ENCODE measurements at places on chromosomes 4 and X. TPM values are rescaled to one million over a fixed set of nuclear protein-coding genes. Genes with fewer than 3 reads are reported as not detected.

Gene CT45A2
- not detected for total RNA-seq

Gene RASSF6
- not detected for total RNA-seq

Gene CLCN5
- 2.1 TPM for total RNA-seq

Gene MAGED4B
- total RNA-seq: 1.5 TPM

Gene IL13RA1
- 20.7 TPM for total RNA-seq

Gene CT47B1
- not detected for total RNA-seq

Gene RHOXF2B
- not detected for total RNA-seq

Gene ALPK1
- total RNA-seq: 4.9 TPM

Gene FAM53A
- 1.00 TPM for total RNA-seq

DNA sequence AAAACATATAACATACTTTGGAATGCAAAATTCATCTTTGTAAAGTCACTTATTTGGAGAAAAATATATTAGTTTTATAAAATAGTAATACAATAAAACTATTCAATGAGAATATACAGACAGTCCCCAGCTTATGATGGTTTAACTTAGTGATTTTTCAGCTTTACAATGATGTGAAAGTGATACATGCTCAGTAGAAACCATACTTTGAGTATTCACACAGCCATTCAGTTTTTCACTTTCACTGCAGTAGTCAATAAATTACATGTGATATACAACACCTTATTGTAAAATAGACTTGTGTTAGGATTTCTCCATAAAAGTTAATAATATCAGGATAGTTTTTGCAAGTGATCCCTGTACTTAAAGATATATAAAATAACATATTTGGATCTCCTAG lies 436.0 kb downstream of the CENPC start:
- DNase-seq: no peak

DNA sequence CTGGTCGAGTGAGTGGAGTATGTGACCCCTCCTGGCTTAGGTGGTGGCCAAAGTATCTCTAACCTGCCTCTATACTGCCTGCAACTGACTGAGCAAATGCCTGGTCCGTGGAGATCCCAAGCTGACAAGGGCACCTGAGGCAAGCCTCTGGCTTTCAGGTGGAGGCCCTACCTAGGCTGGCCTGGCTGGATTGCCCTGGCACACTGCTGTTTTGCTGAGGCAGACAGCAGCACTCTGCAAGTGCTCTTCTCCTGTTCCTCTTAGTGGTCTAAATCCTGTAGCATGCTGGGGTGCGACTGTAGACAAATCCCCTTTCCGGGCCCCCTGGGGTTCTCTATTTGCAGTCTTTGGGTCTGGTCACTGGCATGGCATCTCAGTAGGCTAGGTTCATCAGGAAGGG lies 44.8 kb downstream of the PNMA5 start:
- DNase-seq: peak; percentile 47

- DNase-seq: no peak
Observed at GRCh38 chr4:110049951-110050925, 137.6 kb downstream of the EGF start.

DNA sequence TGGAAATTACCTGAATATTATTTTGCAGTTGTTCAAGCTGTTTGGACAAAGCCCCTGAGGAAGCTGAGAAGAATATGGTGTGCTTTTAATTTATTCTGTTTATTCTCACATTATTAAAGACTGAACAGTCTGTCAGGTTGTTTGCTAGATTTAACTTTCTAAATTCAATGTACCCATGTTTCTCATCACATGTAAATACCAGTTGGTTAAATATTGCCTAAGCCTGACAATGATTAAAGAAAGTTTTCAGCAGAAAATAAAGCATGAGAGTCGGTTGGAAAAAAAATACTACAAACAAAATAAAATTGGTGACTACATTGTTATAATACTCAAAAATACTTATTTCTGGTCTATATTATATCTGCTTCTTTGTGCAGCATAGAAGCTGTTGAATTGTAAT lies 1974.7 kb downstream of the ARAP2 start:
- DNase-seq: no peak

DNA sequence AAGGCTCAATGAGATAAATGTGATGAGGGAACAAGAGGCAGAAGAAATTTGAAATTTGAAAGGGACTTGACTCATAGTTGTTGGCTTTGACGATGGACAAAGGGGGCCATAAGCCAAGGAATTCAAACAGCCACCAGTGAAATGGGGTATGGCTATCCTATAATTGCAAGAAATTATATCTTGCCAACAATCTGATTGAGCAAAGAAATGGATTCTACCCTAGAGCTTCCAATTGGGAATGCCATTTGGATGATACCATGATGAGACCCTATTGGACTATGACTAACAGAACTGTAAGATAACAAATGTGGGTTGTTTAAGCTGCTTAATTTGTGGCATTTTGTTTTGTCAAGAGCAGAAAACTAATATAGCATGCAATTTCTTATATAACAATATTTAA lies 270.1 kb upstream of the ARSJ start:
- no peak for DNase-seq

DNA sequence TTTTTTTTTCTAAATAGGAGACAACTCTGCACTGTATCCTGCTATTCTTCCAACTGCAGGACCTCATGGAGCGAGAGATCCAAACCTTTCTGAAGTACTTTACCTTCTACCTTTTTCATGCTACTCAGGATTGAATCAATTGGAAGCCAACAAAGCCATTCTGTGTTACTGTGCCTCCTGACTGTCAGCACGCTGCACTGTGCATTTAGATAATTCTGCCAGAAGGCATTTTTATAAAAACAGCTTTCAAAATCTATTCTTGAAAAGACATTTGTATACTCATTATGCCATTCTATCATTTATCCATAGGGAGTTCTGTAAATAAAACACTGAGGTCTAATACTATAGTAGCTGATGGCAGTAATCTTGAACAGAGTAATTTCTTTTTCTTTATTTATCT lies 142.8 kb downstream of the SLIT2 start:
- no peak for DNase-seq

DNA sequence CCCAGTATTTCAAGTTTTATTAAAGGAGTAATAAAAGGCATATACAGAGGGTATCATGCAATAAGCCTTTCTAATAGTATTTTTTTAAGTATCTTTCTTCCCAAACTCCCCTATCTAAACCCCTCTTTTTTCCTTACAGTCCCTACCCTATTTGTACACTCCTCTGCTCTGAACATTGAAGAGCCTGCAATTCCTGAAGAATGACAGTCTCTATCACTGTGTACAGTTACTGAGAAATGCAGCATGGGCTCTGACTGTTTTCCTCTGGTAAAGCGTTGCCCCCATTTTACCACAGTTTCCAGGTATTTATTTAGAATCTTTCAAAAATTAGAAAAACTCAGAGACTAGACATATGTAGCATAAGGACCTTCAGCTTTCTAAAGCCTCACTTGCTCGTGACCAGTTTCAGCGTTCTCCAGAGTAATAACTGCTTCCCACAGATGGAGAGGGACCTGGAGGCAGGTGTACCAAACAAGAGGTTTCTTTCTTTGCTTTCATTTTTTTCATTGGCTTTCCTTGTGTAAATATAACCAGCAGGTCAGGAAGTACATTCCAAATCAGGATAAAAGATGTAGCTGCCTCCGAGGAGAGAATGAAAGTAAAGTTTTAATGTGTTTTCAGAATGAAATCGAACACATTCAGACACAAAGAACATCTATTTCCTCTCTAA lies 230.8 kb downstream of the CFAP299 start:
- no peak for DNase-seq

- no peak for DNase-seq
Observed at GRCh38 chrX:55638933-55639332, 15.7 kb downstream of the FOXR2 start.

- DNase-seq: no peak
Observed at GRCh38 chr4:14375816-14376215, 626.5 kb upstream of the CPEB2 start.

DNA sequence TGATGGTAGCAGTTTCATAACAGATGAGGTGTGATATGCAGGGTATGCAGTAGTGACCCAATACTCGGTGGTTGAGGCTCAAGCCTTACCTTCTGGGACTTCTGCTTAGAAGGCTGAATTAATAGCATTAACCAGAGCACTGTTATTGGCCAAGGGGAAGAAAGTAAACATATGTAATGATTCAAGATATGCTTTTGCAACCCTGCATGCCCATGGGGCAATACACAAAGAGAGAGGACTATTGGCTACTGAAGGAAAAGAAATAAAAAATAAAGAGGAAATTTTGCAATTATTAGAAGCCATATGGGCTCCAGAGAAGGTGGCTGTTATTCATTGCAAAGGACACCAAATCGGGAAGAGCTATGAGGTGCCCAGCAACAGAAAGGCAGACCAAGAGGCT lies 8.7 kb downstream of the GAGE10 start:
- no peak for DNase-seq

GRCh38 chr4:126386512-126386911 lies 1071.8 kb downstream of the FAT4 start:
- no peak for DNase-seq

DNA sequence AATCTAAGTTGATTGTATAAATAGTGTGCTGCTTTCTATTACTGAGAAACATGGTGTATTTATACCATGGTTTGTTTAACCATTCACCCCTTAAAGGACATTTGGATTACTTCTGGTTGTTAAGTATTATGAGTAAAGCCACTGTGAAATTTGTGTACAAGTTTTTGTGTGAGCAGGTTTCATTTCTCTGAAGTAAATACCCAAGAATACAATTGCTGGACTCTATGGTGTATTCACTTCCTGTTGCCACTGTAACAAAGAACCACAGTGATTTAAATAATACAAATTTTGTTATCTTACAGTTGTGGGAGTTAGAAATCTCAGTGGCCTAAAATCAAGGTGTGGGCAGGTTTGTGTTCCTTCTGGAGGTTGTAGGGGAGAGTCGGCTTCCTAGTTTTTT lies 869.6 kb downstream of the CCSER1 start:
- no peak for DNase-seq

DNA sequence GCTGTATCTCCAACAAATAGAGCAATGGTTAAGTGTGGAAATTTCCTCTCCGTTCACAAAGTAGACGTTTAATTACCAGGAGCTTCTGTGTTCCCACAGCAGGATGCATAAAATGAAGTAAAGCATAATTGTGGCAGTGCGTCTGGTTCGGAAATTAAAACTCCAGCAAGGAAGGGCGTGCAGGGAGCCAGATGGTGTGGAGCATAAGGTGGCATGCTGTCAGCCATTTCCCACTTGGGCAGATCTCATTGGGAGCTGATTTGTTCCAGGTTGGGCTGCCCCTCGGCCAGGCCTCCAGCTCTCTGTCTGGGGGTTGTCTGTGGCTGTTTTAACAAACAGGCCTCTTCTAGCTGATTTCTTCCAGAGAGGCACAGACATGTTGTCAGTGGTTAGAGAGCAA lies 182.1 kb upstream of the CLNK start:
- DNase-seq: no peak

- peak; percentile 82 for DNase-seq
Observed at GRCh38 chrX:102651242-102652011, at the start of gene GPRASP1. TSS of gene GPRASP1 (plus strand) at chrX:102651483. CDS start at chrX:102653914, 2,431 bp downstream.

DNA sequence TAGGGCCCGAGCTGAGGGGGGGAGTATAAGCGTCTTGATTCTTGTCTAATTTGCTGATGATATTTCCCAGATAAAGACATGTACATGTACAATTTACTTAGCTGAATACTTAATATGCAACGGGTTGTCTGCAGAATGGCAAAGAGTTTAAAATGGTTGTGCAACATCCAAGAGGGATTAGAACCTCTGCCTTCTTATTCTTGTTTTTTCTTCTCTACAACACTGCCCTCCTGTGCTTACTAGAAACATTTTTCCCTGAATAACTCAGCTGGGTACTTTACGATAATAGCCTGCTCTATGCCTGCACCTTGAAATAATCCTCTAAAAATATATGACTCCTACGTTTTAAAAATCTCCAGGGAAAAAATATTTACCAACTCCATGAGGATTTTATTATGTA lies 41.8 kb downstream of the INTS12 start:
- no peak for DNase-seq

DNA sequence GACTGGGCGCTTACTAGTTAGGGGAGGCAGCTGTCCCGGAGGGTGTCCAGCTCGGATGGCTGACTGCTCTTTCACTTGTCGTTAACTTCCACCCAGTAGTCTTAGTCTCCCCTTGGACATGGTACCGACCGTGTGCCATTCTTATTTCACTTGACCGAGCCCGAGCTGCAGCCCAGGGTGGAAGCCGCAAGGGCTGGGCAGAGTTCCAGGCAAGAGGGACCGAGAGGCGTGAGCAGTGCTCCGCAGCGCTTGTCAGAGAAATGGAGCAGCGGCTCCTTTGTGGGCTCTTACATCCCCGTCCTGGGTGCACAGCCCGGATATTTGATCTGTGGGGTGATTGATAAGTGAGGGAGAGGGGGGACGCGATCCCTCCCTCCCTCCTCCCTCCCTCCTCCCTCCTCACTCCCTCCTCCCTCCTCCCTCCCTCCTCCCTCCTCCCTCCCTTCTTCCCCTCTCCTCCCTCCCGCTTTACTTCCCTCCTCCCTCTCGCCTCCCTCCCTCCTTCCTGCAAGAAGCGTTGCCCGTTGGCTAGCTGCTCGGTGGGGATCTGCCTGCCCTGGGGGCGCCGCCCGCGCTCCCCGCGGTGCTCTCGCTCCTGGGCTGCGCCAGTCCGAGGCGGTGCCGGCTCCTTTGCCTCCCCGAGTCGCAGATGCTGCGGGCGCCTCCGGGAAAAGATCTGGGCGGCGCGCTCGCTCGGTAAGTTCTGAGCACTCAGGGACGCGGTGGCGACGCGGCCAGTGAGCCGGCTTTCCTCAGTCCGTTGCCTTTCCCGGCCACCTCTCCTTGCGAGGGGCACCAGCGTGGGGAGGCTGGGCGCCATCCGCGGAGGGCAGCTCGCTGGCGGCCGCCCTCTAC lies at the start of gene SLITRK2:
TSS of gene SLITRK2 (plus strand) at position 499 of the 855 bp plus-strand sequence. CDS start 4,597 bp downstream, outside the sequence.
- no peak for DNase-seq

DNA sequence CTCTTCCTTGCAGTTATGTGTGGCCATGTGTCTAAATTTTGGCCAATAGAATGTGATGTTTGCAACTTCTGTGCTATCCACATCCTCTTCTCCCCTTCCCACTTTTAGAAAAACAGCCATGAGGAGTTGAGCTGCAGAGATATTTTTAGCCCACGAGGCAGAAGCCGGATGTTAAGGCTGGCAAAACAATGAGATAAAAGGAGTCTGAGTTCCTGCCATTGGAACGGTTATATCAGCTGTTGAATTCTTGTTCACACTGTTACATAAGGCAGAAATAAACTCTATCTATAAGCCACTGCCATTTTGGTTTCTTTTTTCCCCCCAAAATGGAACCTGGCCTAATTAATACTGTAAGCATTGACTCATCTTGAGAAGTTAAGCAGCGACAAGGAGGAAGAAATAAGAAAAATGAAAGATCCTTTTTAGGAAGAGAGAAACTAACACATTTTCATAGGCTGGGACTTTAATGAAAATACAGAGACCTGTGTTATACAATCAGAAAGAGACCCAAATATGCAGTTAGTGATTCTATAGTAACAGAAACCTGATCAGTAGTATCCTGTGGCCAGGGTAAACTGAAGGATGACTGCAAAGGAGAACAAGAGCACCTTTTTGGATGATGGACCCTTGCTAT lies 200.5 kb downstream of the INPP4B start:
- no peak for DNase-seq
